NCI-H1930 (cell line): ENCODE measurements at places on chromosomes 12 and 14.

DNA sequence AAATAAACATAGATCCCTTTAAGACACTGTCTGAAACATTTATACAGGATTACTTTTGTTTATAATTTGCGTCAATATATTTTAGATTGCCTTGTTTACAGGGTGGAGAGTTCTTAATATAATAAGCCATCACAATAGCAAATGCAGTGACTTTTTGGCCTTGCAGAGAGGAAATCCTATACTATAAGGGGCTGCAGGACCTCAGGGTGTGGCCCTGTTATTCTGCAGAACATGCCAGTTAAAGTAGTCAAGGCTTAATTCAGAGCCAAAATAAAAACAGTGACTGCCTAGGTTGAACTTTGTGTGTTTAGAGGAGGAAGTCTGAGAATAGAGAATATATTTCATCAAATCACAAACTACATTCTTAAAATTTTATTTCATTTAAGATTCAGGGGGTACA is 381.6 kb downstream of the DUSP6 start:
- no peak for DNase-seq

DNA sequence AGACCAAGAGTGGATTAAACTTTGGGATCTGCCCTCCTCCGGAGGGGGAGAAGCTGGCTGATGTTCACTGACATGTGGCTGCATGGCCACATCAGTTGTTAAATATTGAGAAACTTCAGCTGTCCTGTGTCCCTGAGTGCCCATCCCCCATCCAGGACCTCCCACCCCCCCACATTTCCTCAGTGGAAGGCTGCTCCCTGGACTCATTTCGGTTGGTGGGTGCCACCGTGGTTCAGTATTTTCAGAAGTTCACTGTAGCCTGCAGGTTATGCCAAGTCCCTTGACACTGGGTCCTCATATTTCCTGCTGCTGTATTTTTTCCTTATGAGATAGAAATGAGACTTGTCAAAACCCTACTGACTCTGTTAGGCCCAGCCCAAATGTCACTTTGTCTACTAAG is 302.4 kb downstream of the CACNA1C start:
- DNase-seq: no peak

GRCh38 chr14:20630340-20631022 is 11.0 kb downstream of the OR6S1 start:
- DNase-seq: no peak

DNA sequence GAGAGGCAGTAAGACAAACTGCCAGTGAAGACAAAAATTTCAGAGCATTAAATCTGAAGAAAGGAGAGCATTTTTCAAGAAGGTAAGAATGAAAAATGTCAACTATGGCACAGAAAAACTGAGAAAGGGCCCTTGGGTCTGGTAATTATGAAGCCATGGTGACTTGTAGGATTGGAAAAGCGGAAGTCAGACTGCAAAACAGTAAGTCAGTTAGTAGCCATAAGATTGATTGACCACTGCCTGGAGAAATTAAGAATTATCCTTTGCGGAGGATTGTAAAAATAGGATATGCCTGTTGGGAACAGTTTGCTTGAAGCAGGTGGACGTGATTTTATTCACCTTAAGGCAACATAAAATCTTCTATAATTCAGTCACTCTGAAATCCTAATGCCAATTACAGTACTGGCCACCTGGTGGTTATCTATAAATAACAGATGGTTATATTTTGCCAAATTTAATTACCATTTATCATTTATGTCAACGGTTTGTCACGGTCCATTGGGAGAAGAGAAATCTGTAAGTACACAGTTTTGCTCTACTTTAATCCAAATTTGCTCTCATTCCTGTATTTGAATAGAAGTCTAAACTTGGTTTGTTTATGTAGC is 127.1 kb upstream of the CNTN1 start:
- DNase-seq: no peak

GRCh38 chr12:131092901-131093603 is 139.3 kb downstream of the ADGRD1 start:
- DNase-seq: no peak

DNA sequence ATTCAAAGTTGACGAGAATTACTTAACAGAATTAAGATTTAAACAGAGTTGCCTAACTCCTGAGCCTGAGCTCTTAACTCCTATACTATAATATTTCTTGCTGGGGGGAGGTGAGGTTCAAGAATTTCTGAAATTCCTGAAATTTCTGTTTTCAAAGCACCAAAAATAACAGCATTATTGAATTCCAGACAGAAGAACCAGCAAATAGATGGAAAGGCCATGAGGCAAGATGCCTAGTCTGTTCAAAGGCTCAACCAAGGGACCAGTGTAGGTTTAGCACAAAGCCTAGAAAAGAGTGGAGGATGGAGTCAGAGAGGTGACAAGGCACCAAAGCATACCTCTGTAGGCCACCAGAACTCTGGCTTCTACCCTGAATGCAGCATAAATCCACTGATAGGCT is 76.4 kb downstream of the PPP1R12A start:
- DNase-seq: no peak

GRCh38 chr14:90593254-90594040 is 196.6 kb downstream of the CALM1 start:
- DNase-seq: no peak

DNA sequence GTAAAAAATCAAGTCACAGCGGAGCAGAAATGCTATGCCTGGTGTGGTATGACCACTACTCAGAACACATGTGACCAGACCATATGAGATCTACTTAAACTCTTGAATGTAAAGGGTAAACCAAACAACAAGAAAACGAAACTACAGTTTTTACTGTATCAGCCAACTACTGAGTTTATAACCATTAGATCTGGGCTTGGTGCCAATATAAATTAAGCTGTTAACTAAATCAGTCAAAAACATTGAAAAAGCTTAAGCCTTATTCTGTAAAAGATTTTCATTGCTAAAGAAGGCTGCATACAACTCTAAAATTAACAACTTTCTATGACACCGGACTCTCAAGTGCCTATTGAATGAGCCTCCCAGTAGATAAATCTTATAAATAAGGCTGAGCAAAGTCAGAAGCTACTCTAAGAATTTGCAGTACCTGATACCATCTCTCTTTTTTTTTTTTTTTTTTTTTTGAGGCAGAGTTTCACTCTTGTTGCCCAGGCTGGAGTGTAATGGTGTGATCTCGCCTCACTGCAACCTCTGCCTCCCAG is 35.4 kb downstream of the SPTLC2 start:
- DNase-seq: no peak

- no peak for DNase-seq
Measured at GRCh38 chr12:122389677-122390076, 32.8 kb downstream of the CLIP1 start.

- no peak for DNase-seq
Measured at GRCh38 chr14:80456209-80456608, 244.9 kb upstream of the DIO2 start.

GRCh38 chr14:22539831-22540230 is 49.2 kb downstream of the DAD1 start:
- DNase-seq: no peak

DNA sequence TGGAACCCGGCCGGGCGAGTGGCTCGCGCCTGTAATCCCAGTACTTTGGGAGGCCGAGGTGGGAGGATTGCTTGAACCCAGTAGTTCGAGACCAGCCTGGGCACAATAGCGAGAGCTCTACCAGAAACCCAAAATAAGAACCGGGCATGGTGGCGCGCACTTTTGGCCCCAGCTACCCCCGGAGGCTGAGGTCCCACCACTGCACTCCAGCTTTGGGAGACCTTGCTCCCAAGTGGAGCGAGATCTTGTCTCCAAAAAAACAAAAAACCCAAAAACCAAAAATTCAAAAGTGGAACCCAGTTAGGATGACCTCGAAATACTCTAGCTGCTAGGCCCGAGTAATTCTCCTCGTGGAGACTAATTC is 769 bp upstream of the VTI1B start:
- DNase-seq: no peak

DNA sequence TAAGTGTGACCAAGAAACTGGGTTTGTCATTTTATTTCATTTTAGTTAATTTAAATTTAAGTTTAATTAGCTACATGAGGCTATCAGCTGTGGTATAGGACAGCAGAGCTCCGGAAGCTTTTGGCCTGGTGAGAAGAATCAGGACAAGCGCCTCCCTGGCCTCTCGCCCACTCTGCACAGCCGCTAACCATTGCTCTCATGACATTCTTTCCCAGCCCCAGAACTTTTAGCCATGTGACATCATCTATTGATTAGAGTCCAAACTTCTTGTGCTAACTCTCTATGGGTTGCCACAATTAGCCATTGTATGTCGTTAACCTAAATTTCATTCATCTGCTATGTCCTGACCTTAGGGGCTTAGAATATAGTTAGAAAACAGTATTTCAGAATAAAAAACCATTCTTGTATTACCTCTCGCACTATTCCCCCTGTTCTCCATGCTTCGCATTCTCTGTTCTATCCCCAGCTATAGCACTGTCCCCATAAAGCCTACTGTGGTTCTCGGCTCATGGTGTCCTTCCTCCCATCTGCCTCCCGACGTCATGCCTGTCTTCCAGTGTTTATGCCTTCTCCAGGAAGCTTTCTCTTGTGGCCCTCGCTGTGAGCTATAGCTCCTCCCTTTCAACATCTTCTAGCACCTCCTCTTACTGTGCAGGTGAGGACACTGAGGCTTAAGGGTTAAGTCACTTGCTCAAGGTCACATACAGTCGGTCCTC is 23.5 kb downstream of the SSH1 start:
- no peak for DNase-seq

DNA sequence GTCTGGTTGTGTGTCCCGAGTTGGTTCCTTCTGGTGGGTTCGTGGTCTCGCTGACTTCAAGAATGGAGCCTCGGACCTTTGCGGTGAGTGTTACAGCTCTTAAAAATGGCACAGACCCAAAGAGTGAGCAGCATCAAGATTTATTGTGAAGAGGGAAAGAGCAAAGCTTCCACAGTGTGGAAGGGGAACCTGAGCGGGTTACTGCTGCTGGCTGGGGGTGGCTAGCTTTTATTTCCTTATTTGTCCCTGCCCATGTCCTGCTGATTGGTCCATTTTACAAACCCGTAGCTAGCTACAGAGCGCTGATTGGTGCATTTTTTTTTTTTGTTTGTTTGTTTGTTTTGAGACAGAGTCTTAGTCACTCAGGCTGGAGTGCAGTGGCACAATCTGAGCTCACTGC is 29.3 kb downstream of the FGF6 start:
- no peak for DNase-seq

DNA sequence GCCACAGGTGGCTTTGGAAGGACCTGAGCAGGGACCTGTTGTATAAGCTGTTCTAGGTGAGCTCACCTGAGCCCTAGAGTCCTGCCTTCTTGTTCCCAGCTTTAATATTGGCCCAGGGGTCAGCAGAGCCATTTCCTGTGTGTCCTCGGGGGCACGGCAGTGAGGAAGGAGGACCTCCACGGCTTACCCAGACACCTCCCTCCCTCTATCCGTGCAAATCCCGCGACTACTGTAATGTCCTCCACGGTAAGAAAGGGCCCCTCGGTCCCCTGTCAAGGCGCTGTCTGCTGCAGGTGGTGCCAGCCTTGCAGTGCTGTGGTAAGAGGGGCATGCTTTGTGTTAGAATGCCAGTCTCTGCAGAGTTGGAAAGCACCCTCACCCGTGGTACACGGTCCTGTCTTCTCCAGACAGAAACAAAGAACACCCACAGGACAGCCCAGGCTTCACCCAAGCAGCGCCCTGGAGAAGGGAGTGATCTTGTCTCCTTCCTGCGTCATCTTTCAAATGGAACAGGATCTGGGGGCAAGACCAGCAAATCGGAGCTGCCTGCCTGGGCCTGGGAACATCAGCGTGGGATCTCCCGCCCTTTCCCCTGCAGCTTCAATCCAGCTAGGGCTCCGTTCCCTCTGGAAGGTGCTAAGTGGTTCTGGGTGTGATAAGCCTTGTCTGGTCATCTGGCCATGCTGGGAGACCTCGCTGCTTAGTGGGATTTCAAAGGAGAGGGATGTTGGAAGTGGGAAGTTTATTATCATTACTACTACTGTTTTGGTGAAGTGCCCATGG is 20.2 kb upstream of the FZD10 start:
- DNase-seq: no peak

GRCh38 chr14:22099942-22100763 is 426.5 kb upstream of the OR4E1 start:
- peak; percentile 63 for DNase-seq

DNA sequence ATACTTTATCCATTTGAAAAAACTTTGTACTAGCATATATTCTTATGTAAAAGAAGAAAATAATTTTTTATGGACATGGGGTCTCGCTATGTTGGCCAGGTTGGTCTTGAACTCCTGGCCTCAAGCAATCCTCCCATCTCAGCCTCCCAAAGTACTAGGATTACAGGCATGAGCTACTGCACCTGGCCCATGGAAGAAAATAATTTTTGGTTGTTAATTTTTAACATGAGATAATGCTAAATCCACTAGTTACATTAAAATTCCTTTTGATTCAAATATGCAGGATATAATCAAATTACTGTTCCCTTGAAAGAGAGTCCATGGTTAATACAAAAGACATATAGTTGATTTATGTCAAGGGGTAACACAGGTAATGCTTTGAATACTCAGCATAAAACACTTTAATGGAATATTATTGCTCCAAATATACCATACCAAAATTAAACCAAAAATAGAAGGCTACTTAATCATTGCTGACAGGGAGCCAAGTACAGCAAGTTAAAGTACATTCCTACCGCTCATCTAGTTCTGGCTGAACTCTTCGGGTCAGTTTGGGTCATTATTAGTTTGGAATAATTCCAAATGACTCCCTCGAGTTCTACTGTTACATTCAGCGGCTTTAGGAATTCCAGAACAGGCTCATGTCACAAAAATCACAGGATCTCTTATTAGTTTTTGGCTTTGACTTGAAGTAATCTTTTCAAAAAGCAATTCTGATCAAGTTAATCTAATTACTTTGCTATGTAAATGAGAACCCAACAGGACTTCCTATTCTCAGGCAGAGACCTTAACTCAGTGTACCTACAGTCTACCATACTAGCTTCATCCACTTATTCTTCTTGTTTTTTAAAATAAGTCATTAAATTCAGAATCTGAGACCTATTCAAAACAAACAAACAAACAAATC is 6.1 kb downstream of the SOS2 start:
- no peak for DNase-seq

- no peak for DNase-seq
Measured at GRCh38 chr14:93970965-93971634, 5.3 kb downstream of the ASB2 start.

DNA sequence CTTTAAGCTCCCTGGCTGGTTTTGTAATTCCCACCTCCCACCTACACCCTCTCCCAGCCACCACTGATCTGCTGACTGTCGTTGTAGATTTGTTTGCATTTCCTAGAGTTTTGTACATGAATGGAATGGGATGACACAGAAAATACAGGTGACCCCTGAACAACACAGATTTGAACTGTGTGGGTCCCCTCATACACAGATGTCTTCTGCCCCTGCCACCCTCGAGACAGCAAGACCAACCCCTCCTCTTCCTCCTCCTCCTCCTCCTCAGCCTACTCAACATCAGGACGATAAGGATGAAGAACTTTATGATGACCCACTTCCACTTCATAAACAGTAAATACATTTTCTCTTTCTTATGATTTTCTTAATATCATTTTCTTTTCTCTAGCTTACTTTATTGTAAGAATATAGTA is 28.8 kb downstream of the SYNE3 start:
- no peak for DNase-seq
